Activated CD4-positive, alpha-beta T cell treated with anti-CD3 and anti-CD28 coated beads, Interleukin-2, Interleukin-4, amounts not matched to agents 100 ng/mL and 50 ng/mL, durations not matched to agents 16 hours and 8 hours (primary cell): ENCODE measurements at places on chromosomes 11 and 22.

GRCh38 chr11:64357904-64358535, 942 bp upstream of the RPS6KA4 start:
- peak; percentile 55 for DNase-seq

DNA sequence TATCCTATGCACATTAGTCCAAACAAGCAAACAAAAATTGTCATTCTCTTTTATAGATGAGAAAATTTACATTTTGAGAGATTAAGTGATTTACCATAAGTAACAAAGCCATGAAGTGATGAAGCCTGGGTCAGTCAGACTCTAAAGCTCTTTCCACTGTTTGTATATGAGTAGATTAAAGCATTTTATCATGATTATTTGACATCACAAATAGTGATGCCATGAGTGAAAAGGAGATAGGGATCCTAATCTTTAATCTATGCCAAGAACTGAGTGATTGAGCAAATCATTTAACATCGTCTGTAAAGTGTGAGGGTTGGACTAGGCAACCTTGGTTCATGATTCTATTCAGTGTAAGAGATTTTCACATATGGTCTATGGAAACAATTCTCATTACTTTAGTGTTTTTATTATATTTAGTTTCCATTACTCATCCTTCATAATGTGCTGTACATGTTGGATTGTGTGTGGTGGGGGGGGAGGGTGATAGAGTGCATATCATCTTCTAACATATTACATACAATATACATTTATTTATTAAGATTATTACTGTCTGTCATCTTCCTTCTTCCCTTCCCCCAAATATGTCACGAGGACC, 50.7 kb downstream of the ARHGEF12 start:
- no peak for DNase-seq

GRCh38 chr22:17475318-17476230, 87.7 kb upstream of the SLC25A18 start:
- DNase-seq = no peak

- DNase-seq = no peak
Measured at GRCh38 chr11:111922803-111923202, 4.1 kb downstream of the C11orf52 start.
